Naive thymus-derived CD8-positive, alpha-beta T cell (primary cell): ENCODE measurements at places on chromosomes 16 and 17.

DNA sequence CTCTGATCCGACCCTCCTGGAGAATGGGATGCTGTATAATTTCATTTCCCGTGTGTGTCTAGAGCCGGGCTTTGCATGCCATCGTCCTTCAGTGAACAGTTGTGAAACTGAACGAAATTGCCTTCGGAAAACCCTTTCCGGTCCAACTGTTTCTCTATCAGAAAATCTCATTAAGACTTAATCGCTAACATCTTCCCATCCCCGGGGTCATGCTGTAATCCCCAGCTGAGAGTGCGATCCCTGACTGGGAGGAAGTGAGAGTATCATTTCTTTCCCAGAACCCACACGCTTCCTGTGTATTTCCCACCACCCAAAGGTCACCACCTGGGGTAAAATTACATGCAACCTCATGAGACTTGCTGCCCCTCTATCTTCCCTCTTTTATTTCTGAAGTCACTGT is 75.6 kb upstream of the RBFOX1 start:
- DNase-seq: no peak

- no peak for DNase-seq
Measured at GRCh38 chr17:47884905-47885730, 10.9 kb upstream of the SP2 start.

DNA sequence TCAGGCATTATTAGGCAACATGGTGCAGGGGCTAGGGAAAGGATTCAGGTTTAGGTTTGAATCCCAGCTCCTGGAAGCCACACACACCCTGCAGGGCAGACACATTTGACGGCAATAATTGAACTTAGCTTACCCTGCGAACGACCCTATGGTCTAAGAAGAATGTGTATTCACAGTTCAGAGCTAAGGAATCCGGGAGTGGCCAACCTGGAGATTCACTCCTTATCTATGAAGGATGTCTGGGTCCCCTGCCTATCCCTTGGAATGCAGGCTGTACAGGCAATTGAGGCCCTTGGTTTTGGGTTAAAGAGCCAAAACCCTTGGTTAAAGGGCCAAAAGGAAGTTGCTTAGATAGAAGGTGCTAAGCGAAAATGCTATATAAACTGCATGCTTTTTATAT is 2.9 kb upstream of the SYT17 start:
- DNase-seq: no peak

DNA sequence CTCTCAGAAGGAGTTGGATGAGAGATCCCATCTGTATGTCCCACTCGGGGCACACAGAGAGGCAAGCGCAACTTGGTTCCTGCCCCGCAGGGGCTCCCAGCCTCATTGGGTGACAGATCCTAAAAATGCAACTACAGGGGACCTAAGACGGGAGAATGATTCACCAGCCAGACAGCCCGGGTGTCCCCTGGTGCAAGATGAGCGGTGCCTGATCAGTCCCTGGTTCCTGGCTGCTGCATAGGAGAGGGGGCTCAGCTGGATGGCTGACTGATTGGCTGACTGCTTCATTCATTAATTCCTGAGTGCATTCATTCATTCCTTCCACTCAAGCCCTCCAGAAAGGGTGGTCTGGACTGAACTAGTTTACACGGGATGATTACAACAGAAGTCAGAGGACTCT is 22.0 kb downstream of the WNT3 start:
- no peak for DNase-seq

GRCh38 chr16:31025339-31025738 is 8.0 kb upstream of the STX4 start:
- DNase-seq: no peak

- DNase-seq: no peak
Measured at GRCh38 chr17:38632334-38632733, 26.6 kb upstream of the SRCIN1 start.

DNA sequence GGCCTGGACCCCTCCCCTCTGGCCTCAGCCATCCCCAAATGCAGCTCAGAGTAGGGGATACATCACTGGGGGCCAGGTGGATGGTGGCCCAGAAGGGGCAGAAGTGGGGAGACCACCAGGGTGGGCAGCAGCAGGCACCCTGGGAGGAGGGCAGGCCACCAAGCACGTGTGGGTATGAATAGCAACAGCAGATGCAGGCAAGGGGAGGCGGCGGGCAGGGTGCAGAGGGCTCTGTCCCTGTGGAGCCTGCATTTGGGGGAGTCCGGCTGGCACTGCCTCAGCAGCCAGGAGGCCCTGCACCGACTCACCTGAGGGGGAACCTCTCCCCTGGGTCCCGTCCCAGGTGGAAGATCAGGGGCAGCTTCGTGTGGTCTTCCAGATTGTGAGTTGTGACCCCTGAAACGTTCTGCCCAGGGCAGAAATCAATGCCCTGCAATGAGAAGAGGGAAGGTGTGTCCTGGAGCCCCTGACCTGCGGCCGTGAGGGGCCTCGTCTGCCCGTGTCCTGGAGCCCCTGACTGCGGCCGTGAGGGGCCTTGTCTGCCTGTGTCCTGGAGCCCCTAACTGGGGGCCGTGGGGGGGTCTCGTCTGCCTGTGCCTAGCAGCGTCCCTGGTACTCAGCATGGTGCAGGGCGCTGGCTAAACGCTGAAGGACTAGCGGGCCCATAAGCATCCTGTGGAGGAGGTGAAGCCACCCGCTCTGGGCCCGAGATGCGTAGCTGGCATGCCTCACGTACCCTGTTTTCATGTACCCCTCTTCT is 10.7 kb upstream of the APRT start:
- no peak for DNase-seq

DNA sequence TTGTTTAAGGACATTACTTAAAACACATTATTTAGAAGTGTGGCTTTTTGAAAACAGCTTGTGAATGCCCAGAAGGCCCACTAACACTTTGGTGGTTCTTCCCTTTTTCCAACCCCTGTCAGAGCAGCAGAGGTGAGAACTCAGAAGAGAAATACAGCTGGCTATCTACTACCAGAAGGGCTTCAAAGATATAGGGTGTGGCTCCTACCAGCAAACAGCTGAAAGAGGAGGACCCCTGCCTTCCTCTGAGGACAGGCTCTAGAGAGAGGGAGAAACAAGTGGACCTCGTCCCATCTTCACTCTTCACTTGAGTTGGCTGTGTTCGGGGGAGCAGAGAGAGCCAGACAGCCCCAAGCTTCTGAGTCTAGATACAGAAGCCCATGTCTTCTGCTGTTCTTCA is 6.9 kb upstream of the RAPGEFL1 start:
- DNase-seq: no peak
